AG10803 (cell line): ENCODE measurements at places on chromosomes 7 and 10.

- DNase-seq, result no peak
Observed at GRCh38 chr7:128891110-128891941, 19.2 kb downstream of the KCP start.

DNA sequence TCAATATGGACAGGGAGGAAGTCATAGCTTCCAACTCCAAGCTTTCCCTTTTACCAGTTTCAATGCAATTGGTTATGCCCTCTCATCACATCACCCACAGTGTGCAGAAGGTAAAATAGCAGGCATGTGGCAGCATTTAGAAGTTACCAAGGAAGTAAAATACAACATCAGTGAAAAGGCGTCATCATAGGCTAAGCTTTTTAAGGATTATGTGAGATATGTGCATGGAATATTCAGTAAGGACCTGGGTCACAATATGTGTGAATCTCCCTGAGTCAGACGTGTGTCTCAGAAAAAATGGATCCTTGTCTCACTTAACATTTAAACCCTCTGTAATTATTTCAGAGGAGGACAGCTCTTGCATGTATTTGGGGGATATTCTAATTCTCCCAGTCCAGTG, 522.8 kb upstream of the POM121L12 start:
- DNase-seq, result no peak

DNA sequence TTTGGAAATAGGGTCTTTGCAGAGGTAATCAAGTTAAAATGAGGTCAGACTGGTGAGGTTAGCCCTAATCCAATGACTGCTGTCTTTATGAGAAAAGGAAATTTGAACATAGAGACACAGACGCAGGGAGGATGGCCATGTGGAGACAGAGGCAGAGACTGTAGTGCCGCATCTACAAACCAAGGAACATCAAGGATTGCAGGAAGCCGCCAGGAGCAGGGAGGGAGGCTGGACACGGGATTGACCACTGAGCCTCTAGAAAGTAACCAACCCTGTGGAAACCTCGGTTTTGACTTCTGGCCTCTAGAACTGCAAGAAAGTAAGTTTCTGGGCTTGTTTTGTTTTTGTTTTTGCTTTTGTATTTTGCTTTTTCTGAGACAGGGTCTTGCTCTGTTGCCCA, 68.4 kb upstream of the ADAM12 start:
- DNase-seq, result no peak

- no peak for DNase-seq
Observed at GRCh38 chr10:111146025-111146640, 69.3 kb downstream of the ADRA2A start.

GRCh38 chr10:117311261-117311660, 64.0 kb downstream of the PDZD8 start:
- no peak for DNase-seq

GRCh38 chr7:97166308-97166707, 48.8 kb downstream of the SDHAF3 start:
- no peak for DNase-seq

DNA sequence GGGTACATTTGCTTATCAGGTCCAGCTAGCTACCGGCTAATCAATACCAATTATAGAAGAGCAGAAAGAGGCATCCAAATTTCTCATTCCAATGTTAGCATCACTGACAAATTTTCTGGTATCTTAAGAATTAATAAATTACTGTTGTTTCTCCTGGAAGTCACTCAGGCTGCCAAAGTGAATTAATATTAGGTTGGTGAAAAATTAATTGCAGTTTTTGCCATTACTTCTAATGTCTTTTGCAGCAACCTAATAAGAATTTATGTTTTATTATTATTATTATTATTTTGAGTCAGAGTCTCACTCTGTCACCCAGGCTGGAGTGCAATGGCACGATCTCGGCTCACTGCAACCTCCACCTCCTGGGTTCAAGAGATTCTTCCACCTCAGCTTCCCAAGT, 979.9 kb downstream of the TYW1 start:
- DNase-seq, result no peak

- DNase-seq, result no peak
Observed at GRCh38 chr7:3310884-3311283, 9.8 kb downstream of the SDK1 start.

- no peak for DNase-seq
Observed at GRCh38 chr10:102240467-102241031, 763 bp downstream of the PITX3 start.

GRCh38 chr10:44337081-44337480, 47.8 kb downstream of the CXCL12 start:
- DNase-seq, result no peak

GRCh38 chr10:94108200-94108599, 114.5 kb downstream of the PLCE1 start:
- peak; percentile 74 for DNase-seq

DNA sequence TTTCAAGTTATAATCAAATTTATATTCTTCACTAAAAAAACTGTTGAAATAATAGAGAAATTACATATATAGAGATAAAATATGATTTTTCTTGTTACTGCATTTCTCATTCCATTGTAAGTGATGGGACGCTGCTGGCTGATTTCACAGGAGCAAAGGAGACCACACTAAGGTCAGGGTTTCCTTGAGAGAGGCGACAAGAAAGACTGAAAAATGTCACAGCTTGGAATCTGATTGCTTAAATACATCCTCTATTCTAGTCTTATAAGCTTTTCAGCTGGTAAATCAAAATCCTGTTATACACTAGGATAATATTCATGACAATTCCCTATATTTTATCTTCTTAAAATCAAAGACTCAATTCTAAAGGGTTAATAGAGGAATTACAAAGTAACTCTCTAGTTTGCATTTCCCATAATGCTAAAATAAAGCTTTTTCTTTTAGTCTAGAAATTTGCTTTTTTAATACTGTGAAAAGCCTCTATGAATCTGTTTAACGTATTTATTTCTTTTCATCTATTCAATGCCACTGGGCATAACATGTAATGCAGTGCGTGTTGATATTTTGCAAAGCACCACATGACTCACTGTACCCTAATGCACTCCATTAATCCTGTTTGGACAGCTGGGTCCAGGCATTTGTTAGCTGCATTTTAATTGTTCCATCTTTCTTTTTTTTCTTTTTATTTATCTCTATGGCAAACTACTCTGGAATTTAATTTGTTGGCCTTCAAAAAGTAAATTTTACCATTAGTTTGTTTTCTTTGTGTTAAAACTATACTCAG, 81.7 kb downstream of the RNF32 start:
- no peak for DNase-seq

DNA sequence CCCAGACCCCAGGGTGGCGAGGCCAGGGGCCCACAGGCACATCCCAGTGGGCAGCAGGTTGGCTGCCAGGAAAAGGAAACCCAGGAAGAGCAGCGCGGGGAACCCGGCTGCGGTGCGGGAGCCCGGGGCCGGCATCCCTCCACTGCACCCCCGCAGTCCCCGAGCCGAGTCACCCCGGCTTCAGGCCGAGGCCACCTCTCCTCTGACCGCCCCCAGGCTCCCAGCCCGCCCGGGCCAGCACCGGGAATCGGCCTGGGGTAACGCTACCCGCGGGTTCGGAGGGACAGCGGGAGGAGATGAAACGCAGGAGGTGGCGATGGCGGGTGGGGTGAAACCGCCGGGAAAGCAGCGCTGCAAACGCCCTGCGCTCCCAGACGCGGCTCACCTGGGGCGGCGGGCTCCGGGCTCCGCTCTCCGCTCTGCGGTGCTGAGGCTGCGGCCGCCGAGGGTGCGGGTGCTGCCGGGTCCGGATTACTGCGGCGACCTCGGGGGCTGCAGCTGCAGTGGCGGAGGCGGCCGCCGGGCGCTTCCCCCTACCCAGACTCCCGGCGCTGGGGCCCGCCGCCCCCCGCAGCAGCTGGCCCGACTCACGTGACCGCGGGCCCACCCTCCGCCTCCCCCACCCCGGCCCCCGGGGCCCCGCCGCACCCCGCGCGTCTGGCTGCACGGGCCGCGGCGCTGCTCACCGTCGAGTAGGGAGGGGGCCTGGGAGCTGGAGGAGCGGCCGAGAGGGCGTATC, at the start of gene SCRN1:
Gene SCRN1, minus strand, starts transcription at position 545 of the 739 bp plus-strand sequence. CDS start 20,734 bp downstream, outside the sequence.
- peak; percentile 32 for DNase-seq
